ENCODE measurements at places on chromosomes 4 and X.
A peak's percentile ranks its signal among the peaks of the same experiment; 100 is the strongest.

- DNase-seq = no peak
Observed at GRCh38 chr4:54574500-54574899, 83.3 kb upstream of the KIT start.

DNA sequence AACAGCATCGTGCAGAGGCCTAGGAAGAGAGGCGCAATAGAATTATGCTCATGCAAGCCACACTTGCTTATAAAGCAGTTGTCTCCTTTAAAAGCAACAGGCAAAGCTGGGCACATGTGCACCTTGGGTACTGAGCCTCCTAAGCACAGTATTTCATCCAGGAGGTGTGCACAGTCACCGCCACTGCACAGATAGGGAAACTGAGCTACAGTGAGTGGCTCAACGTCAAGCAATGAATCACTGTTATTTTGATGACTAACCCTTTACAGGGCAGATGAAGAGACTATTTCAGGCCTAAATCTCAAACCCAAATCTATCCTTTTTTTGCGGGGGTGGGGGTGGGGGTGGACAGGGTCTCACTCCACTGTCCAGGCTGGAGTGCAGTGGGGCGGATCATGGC is 42.3 kb downstream of the BCOR start:
- DNase-seq = no peak

- DNase-seq = no peak
Observed at GRCh38 chrX:109760209-109760921, 27.3 kb upstream of the ACSL4 start.

DNA sequence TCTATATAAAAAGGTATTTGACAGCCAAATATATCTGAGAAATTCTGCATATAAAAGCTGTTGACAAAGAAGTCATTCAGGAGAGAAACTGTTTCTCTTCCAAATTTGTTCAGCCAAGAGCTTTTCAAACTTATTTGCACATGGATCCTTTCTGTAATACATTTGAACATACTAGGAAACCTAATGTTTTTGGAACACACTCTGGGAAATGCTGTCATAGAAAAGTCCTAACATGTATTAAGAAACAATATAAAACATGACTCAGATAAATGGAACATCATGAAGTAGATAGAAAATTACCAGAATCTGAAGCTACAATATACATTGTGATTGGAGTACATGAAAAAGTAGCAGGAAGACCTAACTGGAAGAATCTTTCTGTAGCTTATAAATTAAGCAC is 781.5 kb upstream of the EPHA5 start:
- no peak for DNase-seq

GRCh38 chr4:94813221-94813620 is 55.5 kb downstream of the BMPR1B start:
- no peak for DNase-seq

GRCh38 chr4:1048773-1049590 is 37.6 kb downstream of the FGFRL1 start:
- DNase-seq = peak; percentile 23

DNA sequence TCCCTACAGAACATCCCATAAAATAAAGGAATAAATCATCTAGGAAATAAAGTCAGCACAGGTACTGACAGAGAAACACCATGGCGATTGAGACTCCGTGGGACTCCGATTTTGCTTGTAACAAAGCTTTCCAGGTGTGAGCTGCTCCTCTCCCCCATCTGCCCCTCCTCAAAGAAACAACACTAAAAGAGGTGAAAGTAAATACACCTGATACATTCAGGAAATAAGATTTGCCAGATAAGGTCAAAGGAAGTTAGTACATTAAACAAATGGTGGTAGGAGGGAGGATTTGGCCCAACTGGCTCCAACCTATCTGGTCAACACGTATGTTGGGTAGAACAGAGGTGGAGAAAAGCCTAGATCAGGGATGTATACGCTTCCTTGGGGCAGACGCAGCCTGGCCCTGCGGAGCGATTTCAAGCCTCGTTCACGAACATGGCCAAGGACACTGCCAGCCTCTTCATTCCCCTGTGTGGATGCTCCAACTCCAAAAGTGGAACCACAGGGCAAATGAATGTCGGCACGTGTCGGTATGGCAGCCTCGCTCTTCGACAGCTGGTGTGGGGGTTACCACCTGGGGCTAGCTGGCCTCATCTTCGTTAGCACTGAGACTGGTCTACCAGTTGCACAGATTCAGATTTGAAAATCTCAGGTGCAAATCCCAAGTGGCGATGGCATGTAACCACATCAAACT is 162.5 kb downstream of the AFAP1 start:
- no peak for DNase-seq

All from stimulated activated CD4-positive, alpha-beta T cell treated with anti-CD3 and anti-CD28 coated beads, Interleukin-4, amount 100 ng/mL, for 24 hours (primary cell).